Lower lobe of right lung (tissue), 2 donors: ENCODE measurements at places on chromosomes 6 and 20. TPM values are rescaled to one million over a fixed set of nuclear protein-coding genes. Genes with fewer than 3 reads are reported as not detected.

DNA sequence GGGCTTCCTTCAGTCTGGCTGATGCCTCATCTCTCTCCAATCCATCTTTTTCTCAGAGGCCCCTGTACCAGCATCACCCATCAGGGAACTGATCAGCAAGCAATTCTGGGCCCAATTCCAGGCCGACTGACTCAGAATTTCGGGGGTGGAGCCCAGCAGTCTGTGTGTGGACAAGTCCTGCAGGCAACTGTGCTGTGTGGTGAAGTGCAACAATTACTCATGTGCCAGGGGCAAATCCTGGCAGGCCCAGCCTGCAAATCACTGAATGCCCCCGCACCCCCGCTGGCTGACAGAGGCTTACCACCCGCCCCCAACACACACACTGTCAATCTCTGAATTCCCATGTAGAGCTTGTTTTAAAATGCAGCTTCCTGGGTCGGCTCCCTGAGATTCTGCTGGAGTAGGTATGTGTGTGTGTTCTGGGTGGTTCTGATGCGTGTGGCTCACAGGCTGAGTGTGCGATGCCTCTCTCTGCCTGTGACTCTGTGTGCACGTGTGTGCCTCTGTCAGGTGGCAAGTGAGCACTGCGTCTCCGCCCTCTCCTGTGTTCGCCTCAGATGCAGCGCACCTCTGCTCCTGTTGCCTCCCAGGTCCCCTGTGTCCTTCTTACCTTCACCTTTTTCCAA lies 45.4 kb downstream of the SSR1 start:
- DNase-seq: no peak

GRCh38 chr6:153947808-153948447 lies 91.1 kb upstream of the OPRM1 start:
- no peak for DNase-seq

DNA sequence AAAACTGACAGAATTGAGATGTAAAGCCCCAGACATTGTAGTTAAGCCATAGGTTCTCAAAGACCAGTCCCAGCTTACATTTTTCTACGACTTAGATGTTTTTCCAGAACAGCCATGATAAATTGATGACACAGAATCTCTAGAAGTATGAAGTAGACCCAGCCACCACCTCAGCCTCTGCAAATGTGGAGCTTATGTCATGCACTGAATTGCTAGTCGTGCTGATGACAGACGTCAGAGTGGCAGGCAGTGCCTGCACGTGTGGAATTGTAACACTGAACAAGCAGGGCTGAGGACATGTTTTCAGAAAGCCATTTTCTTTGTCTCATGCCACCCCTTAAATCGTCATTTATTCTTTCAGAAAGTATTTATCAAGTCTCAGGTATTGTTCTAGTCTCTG lies 72.4 kb upstream of the TMEM181 start:
- DNase-seq: no peak

DNA sequence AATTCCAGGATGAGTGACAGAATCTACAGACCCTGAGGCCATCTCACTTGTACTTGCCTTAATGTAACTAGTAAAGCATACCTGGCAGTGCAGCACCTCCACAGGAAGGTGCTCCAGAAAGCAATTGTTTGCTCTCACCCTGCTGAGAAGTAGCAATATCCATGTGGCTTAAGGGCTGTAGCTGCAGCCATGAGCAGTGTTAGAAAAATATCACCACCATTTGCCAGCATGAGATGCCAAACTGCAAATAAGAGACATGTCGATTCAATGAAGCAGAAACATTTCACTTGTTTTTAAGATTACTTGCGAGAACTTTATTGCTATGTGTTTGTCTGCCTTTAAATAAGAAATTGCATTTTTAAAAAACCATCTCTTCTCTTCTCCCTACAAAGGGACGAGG lies 151.5 kb downstream of the PRL start:
- DNase-seq: no peak

- no peak for DNase-seq
Measured at GRCh38 chr6:138527411-138528088, 28.3 kb upstream of the NHSL1 start.

DNA sequence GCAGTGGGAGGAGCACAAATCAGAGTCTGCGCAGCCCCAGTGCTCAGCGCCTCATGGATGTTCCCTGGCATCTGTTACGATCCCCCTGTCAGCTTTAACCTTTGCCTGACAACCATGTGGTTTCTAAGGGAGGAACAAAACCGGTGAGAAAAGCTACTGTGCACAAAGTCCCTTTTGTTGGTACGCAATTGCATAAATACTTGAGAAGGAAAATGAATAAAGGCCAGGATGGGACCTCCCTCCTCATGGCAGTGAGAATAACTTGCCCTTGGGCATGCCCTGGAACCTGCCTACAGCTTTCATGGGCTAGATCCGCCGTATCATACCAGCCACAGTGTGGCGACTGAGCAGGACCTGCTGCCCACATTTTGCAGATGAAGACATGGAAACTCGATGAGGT lies 81.0 kb downstream of the RIN2 start:
- no peak for DNase-seq

DNA sequence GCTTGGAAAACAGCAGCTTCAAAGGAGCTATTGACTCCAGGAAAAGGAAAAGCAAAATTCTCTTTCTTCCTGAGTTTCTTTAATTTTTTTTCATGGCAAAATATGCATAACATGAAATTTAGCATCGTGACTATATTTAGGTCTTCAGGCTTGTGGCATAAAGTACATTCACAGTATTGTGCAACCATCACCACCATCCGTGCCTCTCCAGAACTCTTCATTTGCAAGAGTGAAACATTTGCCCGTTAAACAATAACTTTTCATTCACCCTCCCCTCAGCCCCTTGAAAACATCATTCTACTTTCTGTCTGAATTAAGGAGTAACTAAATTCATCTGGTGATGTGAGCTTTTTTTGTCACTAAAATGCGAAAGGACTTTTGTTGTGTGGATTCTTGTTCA lies 251.7 kb downstream of the PHACTR1 start:
- DNase-seq: no peak

DNA sequence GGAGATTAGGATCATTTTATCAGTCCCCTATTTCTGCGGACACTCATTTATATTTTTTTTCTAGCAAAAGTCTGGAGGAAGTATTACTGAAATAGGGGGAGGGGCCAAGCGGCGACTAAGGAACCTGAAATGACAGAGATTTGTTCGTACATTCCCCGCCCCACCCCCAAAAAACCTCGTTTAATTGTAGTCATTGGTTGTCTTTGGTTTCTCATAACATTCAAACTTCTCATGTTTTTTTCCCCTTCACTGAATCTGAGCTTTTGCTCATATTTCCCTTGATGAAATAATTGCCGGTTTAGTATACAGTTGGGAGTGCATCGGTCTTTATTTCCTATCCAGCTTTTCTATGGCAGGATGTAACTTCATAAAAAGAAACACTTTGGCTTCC lies 768 bp upstream of the FYN start:
- no peak for DNase-seq

- no peak for DNase-seq
Measured at GRCh38 chr6:12546410-12547002, 170.1 kb upstream of the PHACTR1 start.

DNA sequence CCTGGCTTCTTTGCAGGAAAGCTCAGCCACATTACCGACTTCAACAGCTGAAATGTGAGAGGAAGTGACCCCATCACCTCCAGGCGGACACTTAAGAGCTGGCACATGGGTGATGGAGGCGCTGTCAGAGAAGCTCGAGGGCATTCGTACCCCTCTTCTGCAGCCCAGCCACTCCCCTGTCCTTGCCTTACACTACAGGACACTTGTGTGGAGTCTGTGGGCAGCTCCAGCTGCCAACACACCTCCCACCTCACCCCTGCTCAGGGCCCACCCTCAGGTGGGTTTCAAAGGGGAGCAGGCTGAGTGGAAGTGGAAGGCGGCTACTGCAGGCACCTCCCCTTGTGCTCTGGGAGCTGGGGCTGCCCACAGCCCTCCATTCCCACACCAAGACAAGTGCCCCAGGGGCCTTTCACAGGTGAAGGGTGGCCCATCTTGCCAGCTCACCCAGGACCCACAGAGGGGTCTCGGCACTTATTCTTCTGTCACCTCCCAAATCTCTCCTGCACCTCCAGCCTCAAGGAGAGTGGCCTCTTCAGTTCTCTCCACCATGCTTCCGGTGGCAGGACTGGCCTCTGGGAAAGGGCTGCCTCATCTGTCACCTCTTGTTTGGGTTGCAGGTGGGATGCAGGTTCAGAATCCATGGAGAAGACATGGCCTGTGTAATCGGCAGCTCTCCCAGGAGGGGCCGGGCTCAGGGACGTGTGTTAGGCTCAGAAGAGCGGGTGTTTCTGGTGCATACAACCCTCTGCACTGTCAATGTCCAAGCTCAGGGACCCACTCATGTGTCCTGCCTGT lies 49.8 kb downstream of the IRF4 start:
- DNase-seq: no peak

- peak; percentile 67 for DNase-seq
Measured at GRCh38 chr20:6767536-6768227, at the start of gene BMP2. BMP2 (plus strand) TSS chr20:6767686; CDS start chr20:6770127, 2,441 bp downstream.

- peak; percentile 33 for DNase-seq
Measured at GRCh38 chr20:3922223-3922982, 33.2 kb downstream of the PANK2 start.

DNA sequence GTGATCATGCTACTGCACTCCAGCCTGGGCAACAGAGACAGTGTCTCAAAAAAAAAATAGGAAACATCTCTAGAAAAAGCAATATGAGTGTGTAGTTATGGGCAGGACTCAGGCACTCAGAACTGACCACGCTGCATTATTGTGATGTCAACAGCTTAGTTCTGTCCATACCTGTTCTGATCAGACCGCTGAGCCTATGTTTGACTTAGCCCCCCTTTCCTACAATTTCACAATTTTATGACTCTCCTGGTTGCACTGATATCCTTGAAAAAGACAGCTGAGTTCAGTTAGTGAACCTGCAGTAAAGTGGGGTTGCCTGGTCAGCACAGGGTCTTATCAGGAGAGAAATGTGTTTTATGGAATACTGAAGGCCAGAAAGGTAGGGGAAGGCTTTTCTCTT lies 37.8 kb upstream of the PRDM1 start:
- DNase-seq: no peak

GRCh38 chr6:21871831-21872230 lies 278.3 kb downstream of the SOX4 start:
- no peak for DNase-seq

DNA sequence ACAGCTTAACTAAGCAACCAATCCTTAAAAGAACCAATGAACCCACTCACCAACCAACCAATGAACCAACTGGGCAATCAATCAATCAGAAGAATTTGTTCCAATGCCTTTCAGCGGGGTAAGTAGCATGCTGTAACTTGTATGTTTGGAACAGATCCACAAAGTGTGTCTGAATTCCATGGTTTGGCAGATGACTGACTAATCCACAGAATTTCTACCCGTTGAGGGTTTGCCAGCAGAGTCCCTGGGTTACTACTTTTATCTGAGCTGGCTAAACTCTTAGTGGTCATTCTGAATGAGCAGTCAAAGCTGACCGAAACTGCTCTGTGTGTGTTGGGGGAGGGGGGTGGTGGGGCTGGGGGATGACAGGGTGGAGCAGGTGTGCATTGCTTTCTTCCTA lies 125.0 kb upstream of the JAG1 start:
- DNase-seq: no peak

DNA sequence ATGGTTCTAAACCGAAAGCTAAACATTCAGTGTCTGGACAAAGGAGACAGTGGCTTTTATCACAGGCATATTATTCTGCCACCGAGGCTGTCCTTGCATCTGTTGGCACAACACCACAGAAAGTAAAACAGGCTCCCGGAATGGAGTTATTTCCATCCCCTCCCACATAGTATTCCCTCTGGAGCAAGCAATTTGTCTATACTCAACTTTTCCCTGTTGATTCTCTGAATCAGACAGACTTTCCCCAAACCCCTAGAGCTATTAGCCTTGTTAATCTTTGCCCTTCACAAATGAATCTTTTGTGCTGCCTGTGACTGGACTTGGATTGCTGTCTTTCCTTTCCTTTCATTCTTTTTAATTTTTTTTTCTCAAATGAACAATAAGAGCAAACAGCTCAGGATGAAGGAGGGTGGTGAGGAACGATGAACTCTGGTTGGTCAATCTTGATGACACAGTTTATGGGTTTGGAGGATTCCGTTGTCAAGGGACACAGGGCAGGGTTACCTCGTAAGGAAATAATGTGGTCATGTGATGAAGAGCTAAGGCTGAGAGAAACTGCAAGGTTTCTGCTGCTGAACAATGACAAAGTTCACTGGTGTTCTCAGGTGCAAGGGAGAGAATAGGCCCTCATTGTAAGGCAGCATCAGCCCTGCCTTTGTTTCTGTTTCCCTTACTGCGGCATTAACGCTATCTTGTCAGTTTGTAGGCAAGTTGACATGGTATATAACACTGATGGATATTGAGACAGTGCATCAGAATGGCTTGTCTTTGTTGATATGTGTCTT lies 275.0 kb upstream of the BMP2 start:
- no peak for DNase-seq

GRCh38 chr6:149236589-149236988 lies 80.9 kb upstream of the TAB2 start:
- no peak for DNase-seq

- DNase-seq: no peak
Measured at GRCh38 chr6:138593124-138593877, 94.0 kb upstream of the NHSL1 start.

DNA sequence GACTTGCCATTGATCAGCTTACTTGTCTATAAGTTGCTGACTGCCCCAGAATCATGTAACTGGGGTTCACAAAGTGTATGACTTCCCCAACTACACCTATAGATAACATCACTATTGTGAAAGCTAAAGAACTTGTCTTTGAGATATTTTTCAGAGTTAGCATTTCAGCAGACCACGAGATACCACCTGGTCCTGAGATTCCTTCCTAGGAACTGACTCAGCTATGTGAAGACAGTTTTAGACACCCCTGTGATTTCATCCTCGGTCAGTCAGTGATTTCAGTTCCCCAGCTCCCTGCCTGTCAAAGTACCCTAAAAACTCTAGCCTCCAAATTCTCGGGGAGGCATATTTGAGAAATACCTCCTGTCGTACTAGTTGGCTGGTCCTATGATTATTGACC lies 62.4 kb downstream of the TXNDC5 start:
- no peak for DNase-seq

The PRSS16 gene
- 13.4 TPM for total RNA-seq

The OR2J3 gene
- total RNA-seq: not detected

The ELOVL2 gene
- total RNA-seq: 0.21 TPM

The SERPINB6 gene
- total RNA-seq: 160 TPM

The TFAP2A gene
- total RNA-seq: 0.47 TPM

The DAAM2 gene
- total RNA-seq: 29.0 TPM

The ERVFRD-1 gene
- total RNA-seq: 0.65 TPM

The TGM3 gene
- total RNA-seq: 0.32 TPM

The CALHM4 gene
- total RNA-seq: not detected
